ENCODE measurements at places on chromosomes 5 and 9.
A peak's percentile ranks its signal among the peaks of the same experiment; 100 is the strongest.

DNA sequence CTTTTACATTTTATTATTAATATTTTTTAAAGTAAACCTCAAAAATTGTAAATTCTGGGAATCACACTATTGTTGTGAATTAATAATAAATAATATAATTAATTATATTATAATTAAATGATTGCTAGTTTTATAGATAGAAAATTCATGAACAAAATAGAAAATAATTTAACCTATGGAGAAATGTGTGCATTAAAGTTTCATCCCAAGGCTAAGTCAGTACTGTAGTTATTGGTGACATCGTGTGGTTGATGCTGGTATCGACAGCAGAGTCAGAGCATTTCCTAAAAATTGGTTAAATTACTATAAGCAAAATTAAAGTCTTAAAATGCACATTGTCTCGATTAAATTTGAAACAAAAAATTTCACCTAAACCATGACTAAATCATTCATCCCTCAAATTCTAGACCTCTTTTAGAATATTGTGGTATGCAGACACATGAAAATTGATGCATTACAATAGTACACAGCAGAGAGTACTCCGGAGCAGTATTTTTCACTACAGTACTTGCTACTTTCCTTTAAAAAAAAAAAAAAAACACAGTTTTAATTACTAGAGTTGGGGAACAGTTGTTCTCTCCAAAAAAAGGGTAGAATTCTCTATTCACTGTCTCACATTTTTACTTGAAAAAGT lies 73.9 kb downstream of the RORB start:
- no peak for DNase-seq

DNA sequence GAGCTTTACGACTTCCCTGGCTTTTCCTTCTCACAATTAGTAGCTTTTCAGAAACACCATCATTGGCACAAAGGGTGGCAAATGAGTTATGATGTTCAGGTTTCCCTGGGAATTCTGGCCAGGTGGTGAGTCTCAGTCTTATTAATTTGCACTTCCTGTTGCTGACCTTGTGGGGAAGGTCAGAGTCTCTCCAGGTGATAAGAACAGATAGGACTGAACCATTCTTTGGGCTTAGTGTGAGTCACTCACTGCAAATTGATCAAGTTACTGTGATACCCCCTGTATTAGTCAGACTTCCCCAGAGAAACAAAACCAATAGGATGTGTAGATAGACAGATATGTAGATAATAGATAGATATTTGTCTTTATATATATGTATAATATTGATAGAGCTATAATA lies 53.8 kb upstream of the RANBP3L start:
- DNase-seq = no peak

DNA sequence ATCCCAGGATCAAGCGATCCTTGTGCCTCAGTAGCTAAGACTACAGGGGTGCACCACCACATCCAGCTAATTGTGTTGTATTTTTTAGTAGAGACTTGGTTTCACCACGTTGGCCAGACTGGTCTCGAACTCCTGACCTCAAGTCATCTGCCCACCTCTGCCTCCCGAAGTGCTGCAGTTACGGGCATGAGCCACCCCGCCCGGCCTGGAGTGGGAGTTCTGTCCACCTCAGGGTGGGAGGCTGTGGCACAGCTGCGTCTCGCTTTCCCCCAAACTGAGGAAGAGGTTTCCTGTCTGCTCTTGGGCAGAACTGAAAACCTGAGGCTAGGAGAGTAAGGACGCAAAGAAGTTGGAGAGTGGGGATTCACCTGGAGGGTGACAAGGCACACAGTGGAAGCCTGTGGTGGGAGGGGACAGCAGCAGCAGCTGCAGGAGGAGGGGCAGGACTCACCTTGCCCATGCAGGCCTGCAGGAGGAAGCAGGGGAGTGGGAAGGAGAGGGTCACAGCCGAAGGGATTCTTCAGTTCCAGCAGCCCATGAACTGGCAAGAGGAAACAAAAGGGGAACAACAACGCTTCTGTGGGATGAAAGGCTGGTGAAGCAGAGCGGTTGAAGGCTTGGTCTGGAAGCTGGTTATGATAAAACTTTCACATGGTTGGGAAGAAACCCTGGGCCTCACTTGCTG lies 181.4 kb downstream of the GAS1 start:
- DNase-seq = no peak

- DNase-seq = no peak
These were observed 608.9 kb downstream of the DTWD2 start for GRCh38 chr5:118379470-118379869.

- DNase-seq = no peak
These were observed 169.9 kb downstream of the ZSWIM6 start for GRCh38 chr5:61501971-61502370.

DNA sequence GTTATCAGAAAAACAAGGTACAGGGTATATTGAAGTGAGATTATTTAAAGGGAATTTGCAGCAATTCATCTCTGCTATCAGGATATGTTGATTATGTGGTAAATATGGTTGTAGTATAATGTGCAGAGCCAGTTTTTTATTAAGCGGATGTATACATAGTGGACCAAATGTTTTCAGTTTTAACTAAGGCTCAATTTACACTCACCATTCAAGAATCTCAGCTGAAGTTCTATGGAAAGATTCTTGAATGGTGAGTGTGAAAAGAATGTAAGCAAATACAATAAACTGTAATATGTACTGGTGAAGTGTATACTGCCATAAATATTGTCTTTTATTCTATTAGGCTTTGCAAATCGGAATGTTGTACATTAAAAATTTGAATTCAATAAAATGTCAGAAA lies 895.9 kb upstream of the CDH10 start:
- no peak for DNase-seq

GRCh38 chr9:129900263-129901027 lies 65.2 kb downstream of the USP20 start:
- DNase-seq = peak; percentile 68

DNA sequence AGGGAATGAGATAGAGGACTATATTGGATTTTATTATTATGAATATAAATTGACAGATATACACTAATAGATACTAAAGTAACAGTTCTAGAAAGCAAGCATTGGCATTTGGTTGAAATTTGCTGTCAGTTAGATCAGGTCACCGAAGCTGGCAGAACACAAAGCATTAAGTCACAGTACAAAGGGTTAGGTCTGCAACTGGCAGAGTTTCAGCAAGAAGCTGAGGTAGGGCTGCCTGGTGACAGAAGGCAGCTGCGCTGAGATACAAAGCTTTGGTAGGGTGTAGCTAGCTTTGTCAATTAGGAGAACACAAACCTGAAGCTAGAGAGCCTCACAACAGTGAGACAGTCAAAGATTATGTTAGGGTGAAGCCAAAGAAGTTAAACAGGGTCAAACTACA lies 6.3 kb upstream of the CSNK1G3 start:
- DNase-seq = no peak

GRCh38 chr9:96413302-96414221 lies 4.6 kb downstream of the ZNF367 start:
- DNase-seq = no peak

GRCh38 chr5:76084496-76085242 lies 1.5 kb downstream of the SV2C start:
- DNase-seq = no peak

DNA sequence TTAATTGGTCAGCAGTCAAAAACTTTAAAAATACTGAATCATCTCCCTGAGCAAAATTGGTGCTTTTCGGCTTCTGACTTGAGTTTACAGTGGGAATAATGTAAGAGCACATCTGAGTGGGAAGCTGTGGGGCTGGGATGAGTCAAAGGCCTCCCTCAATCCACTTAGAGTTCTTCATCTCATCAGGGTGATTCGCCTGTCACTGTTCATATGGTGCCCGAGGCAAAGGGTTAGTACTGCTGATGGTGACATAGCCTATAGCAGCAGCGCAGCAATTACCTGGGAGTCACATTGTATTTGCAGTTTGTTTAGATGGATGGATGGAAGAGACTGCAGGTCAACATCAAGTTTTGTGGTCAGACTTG lies 113.8 kb upstream of the ZNF608 start:
- DNase-seq = no peak

- DNase-seq = peak; percentile 53
These were observed 547 bp downstream of the NIPBL start for GRCh38 chr5:36876965-36877666.

- peak; percentile 91 for DNase-seq
These were observed 83.4 kb downstream of the RAPGEF1 start for GRCh38 chr9:131656356-131657036.

GRCh38 chr5:143976055-143976454 lies 164.1 kb downstream of the HMHB1 start:
- DNase-seq = no peak

Measured in stimulated activated naive B cell treated with anti-CD40 and anti-IgM and Interleukin-4, amounts not matched to agents 10 μg/mL and 1 μg/mL and 100 μg/mL, for 72 hours (primary cell).